Left renal cortex interstitium (tissue), 4 donors: ENCODE measurements at places on chromosomes 2 and 18.

DNA sequence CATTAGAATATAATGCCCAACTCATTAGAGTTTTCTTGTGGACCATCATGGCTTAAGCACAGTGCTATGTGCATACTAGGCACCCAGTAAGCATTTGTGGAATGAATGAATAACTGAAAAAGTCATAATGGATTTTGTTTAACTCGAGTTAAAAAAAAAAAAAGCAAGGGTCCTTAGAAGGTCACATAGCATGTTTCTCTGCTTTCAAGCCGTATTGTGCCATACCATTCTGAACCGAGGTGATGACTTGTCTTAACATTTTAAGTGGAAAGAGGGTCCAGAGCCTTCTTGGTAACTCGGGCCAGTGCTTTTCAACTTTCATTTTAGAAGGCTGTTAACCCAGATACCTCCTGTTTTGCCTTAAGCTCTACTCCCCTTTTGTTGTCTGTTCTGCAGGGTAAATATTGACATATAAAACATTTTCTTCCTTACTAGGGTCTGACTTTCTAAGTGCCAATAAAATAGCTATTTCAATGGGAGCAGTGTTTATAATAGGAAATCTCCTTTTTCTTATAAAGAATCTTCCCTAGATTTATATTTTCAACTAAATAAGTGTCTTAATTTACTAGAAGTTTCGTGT lies 787 bp upstream of the ADGRF3 start:
- no peak for DNase-seq

DNA sequence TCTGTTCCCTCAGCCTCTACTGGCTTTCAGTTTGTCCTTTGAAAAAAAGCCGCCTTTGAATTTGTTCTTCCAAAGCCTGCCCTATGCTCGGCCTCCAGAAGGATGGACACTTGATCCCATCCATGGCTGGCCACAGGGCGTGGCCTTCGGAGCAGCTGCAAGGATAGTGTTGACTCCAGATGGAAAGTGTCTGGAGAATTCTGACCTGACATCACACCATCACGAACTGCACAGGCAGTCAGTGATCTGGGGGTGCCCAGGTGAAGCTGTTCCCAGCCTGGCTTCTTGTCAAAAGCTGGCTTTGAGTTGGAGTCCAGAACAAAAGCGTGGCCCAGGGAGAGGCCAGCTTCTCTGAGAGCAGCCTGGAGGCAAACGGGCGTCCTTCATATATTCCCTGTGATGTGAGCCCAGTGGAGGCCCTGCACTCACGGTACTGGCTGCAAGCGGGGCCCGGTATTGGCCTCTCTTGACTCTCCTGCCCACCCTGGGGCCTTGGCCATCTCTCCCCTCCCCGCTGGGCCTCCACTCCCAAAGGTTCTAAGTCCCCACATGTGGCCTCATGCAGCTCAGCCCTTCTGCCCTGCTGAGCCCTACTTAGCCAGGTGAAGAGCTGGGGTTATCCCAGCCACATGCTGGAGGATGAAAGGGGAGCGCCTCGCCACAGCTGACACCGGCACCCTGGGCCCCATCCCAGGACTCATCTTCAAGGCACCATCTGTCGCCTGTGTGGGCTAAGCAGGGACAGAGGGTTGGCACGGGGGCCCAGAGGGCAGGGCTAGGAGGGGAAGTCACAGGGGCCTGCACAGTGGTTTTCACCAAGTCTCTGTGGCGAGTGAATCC lies 20.4 kb upstream of the ATOH8 start:
- no peak for DNase-seq

GRCh38 chr2:5991305-5991968 lies 299.3 kb downstream of the SOX11 start:
- DNase-seq: no peak

DNA sequence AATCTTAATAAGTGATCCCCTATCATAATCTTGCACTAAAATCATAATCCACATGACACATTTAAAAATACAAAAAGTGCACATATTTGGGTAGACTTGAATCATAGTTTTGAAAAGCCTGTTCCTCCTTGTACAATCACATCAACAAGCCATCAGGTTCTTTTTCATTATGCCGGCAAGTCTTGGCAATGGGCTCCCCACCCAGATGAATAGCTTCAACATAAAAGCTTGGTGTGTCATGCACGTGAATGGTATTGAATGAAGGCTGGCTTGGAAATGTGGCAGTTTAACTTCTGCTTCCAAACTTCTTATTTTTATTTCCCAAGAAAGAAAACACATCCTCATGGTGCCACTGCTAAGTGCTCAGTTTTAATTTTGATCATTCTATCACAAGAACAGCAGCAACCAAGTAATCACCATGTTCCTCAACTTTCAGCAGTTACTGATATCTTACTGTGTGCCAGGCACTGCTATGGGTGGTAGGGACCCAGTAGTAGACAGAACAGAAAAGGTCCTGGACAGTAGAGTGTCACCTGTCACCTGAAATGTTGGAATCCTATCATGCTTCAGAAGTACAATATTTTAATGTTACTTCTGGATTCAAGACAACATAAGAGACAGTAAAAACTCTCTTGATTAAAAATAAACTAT lies 89.9 kb downstream of the AP1S3 start:
- no peak for DNase-seq

DNA sequence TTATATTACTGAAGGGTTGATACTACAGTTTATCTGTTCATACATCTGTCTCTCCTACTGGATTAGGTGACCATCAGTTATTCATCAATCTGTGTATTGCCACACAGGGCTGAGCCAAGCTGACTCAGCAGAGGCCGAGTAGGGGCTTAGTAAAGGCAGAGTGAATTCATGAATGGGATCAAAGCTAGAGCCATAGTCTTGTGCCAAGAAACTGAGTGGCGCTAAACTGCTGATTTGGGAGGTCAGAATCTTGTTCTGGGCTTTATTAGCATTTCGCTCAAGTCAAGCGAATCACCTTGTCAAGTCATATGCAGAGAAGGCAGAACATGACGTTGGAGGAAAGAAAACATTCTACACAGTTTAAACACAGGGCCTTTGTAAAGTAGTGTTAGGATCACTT lies 34.1 kb downstream of the SOCS6 start:
- no peak for DNase-seq

DNA sequence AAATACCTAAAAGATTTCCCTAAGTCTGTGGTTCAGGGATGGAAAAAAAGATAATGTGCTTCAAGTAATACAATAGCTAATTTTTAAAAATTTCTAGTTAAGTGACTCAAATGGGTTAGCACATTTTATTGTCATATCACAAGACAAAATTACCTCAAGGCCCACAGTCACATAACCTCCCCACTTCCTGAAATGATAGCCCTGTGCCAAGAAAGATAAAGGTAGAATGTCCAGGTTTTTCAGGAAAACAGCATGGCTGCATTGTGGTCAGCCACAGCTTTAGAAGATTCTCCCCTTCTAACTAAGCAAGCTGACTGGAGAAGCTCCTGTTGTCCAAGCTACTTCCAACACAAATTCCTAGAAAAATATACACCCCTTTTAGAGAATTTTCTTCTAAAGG lies 127.1 kb upstream of the SLC35G4 start:
- no peak for DNase-seq

DNA sequence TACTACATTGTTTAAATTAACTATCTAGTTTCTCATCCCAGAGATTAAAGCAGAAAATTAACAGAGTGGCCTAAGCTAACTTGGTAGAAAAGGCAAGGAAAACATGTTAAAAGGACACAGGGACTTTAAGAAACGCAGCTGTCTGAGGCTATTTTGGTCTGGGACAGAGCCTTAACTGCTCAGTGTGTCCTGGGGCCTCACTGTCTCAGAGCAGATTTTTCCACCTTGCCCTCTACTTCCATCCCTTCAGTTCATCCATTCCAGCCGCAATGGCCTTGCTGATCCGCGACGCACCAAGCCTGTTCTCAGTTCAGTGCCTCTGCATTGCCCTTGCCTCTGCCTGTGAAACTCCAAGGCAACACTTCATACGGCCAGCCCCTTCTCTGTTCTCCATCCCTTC lies 114.9 kb upstream of the OSR1 start:
- DNase-seq: no peak

DNA sequence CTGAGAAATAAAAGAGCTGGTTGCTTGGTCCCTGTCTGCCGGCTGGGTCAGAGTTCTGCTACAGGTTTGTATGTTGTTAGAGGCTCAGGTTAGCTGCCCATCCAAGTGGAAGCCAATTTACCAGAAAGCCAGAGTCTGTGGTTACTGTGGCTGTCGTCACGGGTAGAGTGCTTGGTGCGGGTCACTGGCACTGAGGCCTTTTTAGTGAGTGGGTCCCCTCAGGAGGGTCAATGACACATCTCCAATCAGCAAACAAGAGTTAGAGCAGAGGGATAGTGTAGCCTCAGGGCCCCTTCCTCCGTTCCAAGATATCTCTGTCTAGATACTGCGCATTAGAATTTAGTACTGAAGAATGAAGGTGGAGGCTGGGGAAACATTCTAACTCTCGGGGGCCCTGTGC lies 41.2 kb downstream of the CTIF start:
- no peak for DNase-seq

DNA sequence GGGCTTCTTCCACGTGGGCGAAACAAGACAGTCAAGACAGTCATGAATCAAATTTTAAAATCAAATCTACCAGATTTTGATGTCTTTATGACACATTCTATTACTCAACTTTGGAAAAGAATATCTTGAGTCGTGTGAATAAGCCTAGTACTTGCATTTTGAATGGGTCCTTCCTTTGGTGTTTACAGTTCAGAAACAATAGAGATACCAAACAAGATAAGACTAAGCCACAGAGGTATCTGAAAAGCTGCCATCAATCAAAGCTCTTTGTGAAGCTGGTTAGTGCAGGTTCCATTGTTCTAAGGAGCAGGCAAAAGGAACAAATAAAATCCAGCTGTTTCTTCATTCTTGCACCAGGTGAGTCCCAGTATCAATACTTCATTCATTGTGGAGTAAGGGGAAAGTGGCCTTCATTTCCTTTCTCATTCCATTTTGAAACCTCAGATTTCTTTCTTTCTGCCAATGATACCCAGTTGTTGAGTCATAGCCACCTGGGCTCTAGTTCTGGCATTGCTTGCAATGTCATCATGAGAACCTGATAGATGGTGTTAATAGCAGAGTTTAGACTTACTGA lies 151.7 kb upstream of the L3MBTL4 start:
- no peak for DNase-seq

DNA sequence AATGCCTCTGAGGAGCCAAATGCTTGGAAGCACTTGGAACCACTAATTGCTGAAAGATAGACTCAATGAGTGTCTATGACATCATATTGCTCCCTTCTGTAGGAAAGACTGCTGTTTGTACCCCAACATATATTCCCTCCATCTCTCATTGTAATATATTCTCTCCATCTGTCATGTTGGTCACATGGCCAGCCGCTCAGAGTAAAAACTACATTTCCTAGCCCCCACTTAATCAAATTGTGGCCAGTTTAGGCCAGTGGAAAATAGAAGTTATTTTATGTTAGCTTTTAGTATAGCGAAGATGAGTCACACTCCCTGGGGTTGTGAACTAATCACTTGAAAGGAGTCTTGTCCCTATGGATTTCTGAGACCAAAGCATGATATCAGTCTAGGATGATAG lies 160.2 kb downstream of the HNMT start:
- no peak for DNase-seq

- no peak for DNase-seq
Observed at GRCh38 chr2:171814883-171815282, 79.2 kb downstream of the SLC25A12 start.

DNA sequence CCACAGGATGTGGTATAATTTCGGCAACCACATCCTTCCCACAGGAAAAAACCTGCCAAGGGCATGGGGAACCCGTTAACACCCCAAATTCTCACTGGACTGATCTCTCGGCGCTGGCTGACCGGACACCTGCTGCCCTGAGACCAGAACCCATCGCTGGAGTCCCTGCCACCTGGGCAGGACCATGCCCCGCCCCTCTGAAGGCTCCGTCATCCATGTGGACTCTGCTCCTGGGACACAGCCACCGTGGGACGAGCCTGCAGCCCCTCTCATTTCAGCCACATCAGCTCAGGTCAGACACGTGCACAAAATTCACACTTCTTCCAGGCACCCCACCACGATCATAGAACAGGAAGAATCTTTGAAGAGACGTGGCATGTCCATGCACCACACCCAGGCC lies 108.2 kb downstream of the ZNF516 start:
- DNase-seq: no peak

- DNase-seq: no peak
Observed at GRCh38 chr18:53115876-53116585, 776.0 kb downstream of the DCC start.

- no peak for DNase-seq
Observed at GRCh38 chr18:23188068-23188760, 52.9 kb downstream of the CABLES1 start.
